ENCODE measurements at places on chromosomes 4 and X.

DNA sequence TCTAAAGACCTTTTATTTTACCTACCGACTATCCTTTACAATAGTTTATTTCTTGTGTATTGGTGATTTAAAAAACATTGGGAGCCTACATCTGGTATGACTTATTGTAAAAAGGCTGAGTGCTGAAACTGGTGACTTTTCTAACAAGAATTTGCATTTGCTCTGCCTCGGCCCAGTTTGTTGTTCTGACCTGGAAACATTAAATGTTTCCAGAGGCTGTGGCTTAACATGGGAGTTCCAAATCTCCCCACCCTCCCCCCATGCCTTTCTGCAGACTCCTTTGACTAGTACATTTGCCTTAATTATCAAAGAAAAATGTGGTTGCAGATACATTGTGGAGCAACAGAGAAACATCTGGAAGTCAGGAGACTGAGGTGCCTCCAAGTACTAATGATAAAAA, 39.8 kb downstream of the SPCS3 start:
- H3K27ac ChIP-seq = no peak overlapping the region
- H3K36me3 ChIP-seq = no peaks in the 10 kb centered on the region
- no peaks in the 10 kb centered on the region for H3K27me3 ChIP-seq
- H3K4me1 ChIP-seq = no peaks in the 10 kb centered on the region

- H3K36me3 ChIP-seq = peaks cover 9% of the 10 kb centered on the region
- H3K4me3 ChIP-seq = peak overlapping the region; percentile 8
- peak overlapping the region; percentile 49 for H3K27ac ChIP-seq
- peaks cover 16% of the 10 kb centered on the region for H3K4me1 ChIP-seq
Measured at GRCh38 chr4:4856071-4857000, 3.1 kb upstream of the MSX1 start.

DNA sequence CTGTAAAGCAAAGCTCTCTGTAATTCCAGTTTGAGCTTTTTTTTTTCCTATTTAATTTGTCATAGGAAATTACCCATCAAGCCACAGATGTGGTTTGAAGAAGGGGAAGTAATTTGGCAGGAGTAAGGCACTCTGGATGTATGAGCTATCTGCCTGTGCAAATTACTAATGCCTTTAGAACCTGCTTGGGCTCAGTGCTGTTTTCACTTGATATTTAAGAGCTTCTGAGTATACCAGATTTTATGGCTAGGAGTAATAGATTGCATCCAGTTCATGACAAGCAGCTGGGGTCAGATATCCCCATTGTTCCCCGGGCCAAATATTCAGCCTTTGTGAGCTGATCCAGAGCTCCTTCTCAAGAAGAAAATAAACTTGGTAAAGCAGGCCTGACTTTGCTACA, 89.1 kb downstream of the DCAF8L2 start:
- H3K36me3 ChIP-seq = no peaks in the 10 kb centered on the region
- H3K4me1 ChIP-seq = no peaks in the 10 kb centered on the region
- H3K4me3 ChIP-seq = no peak overlapping the region
- H3K27me3 ChIP-seq = no peaks in the 10 kb centered on the region
- H3K27ac ChIP-seq = no peak overlapping the region

GRCh38 chr4:54041100-54041499, 23.3 kb downstream of the CHIC2 start:
- peaks cover 10% of the 10 kb centered on the region for H3K4me1 ChIP-seq
- H3K27me3 ChIP-seq = no peaks in the 10 kb centered on the region

DNA sequence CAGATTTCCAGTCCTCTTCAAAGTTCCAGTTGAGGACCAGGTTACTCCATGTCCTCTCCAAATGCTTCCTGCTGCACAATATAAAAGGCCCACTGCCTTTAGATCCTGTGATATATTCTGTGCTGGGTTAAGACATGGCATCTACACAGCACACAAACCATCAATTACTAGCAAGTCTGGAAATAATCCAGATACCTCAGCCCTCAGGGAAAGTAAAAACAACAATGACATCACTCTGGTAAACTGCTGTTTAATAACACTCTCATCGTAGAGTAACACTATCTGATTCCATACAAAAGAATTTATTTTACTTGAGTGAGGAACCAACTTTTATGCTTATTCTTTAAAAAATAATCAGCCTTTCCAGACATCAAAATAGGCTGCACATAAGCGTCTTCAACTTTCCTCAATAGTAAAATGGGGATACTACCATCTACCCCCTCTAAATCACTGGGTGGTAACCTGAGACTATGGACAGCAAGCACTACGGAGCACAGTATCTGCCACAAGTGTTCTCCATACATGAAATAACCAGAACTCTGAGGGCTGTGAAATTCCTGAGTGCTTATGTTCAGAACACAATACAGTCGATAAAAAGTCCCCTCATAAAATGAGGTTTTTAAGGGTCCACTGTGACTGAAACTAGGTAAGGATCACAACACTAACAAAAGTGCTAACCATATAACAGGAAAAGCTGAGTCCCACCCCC, 53.4 kb downstream of the ABCG2 start:
- peaks cover 5% of the 10 kb centered on the region for H3K27me3 ChIP-seq
- H3K4me3 ChIP-seq = no peak overlapping the region
- no peak for DNase-seq
- no peaks in the 10 kb centered on the region for H3K36me3 ChIP-seq
- H3K27ac ChIP-seq = no peak overlapping the region

DNA sequence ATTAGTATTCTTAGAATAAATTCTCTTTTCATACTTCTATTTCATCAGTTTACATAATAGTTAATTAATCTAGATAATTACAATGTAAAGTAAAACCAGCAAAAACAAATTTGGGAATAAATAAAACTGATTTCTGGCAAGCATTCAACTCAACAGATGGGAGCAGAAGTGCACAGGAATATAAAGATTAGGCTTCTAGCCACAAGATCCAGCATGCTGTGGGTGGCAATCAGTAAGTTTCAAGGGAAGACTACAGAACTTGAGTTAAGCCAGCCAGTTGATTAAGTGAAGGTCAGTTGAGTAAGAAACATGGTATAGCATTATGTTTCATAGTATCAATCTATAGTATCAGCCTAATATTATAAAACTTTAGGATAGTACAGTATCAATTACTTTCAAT, 324.2 kb upstream of the AADAT start:
- H3K4me3 ChIP-seq = no peak overlapping the region
- no peaks in the 10 kb centered on the region for H3K4me1 ChIP-seq
- H3K27me3 ChIP-seq = no peaks in the 10 kb centered on the region
- H3K36me3 ChIP-seq = no peaks in the 10 kb centered on the region

- H3K27ac ChIP-seq = peak overlapping the region; percentile 11
- peaks cover 2% of the 10 kb centered on the region for H3K36me3 ChIP-seq
- no peaks in the 10 kb centered on the region for H3K27me3 ChIP-seq
- H3K4me3 ChIP-seq = no peak overlapping the region
Measured at GRCh38 chrX:150429594-150429993, 66.5 kb downstream of the MAMLD1 start.

- H3K4me3 ChIP-seq = peak overlapping the region; percentile 64
- no peak overlapping the region for H3K27ac ChIP-seq
- H3K36me3 ChIP-seq = peaks cover 6% of the 10 kb centered on the region
- H3K27me3 ChIP-seq = no peaks in the 10 kb centered on the region
- DNase-seq = no peak
Measured at GRCh38 chr4:47010347-47010911, 17.0 kb upstream of the GABRA4 start.

DNA sequence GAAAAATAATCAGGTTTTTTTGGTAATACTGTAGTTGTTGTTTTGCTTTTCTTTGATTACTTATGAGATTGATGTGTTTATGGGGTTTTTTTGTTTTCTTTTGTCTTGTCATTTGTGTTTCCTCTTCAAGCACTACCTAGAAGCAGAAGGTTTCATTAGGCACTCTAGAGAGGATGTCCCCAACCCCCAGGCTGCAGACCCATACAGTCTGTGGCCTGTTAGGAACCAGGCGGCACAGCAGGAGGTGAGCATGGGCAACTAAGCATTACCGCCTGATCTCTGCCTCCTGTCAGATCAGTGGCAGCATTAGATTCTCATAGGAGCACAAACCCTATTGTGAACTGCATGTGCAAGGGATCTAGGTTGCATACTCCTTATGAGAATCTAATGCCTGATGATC, 22.9 kb upstream of the NOCT start:
- no peak for DNase-seq
- peaks cover 9% of the 10 kb centered on the region for H3K27me3 ChIP-seq
- H3K4me3 ChIP-seq = no peak overlapping the region
- H3K4me1 ChIP-seq = no peaks in the 10 kb centered on the region

GRCh38 chrX:24428516-24428915, 36.6 kb upstream of the PDK3 start:
- no peak overlapping the region for H3K27ac ChIP-seq
- no peaks in the 10 kb centered on the region for H3K36me3 ChIP-seq
- H3K4me1 ChIP-seq = peaks cover 3% of the 10 kb centered on the region
- no peaks in the 10 kb centered on the region for H3K27me3 ChIP-seq
- DNase-seq = no peak

DNA sequence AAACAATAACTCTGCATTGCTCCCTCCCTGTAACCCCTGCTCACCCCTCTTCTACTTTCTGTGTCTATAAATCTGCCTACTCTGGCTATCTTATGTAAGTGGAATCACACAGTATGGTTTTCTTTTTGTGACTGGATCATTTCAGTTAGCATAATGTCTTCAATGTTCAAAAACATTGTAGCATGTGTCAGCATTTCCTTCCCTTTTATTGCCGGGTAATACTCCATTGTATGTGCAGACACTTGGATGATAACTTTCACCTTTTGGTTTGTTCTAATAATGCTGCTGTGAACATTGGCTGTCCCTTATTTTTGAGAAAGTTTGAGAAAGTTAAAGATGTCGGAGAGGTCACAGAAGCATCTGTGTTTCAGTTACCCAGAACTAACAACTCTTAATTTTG, 60.6 kb upstream of the TLR2 start:
- peaks cover 55% of the 10 kb centered on the region for H3K36me3 ChIP-seq
- no peak for DNase-seq
- no peak overlapping the region for H3K27ac ChIP-seq
- no peaks in the 10 kb centered on the region for H3K27me3 ChIP-seq
- H3K4me1 ChIP-seq = peaks cover 14% of the 10 kb centered on the region
- no peak overlapping the region for H3K4me3 ChIP-seq

GRCh38 chr4:8940792-8941491, 69.3 kb upstream of the HMX1 start:
- H3K36me3 ChIP-seq = no peaks in the 10 kb centered on the region
- no peak overlapping the region for H3K4me3 ChIP-seq
- H3K27ac ChIP-seq = no peak overlapping the region
- DNase-seq = peak; percentile 52
- no peaks in the 10 kb centered on the region for H3K27me3 ChIP-seq

GRCh38 chrX:133850399-133850798, 135.0 kb downstream of the GPC3 start:
- no peaks in the 10 kb centered on the region for H3K4me1 ChIP-seq
- H3K27me3 ChIP-seq = peaks cover 2% of the 10 kb centered on the region

DNA sequence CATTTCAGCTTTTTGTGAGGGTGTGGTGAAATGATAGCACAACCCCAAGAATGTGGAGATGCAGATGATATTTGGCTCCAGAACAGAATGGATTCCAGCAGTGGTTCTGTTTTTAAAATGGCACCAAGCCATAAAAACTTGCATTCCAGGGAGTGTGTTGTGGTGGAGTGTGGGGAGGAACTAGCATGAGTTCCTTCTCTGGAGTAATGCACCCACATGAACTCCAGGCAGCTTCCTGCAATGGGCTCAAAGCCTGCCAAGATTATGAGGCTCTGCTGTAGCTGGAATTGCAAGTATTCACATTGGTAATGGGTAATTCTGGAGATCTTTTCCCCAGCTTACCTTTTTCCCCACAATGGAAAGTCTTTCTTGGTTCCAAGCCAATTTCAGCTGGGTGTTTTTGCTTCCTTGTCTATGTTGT, 161.4 kb downstream of the RAB28 start:
- DNase-seq = no peak
- no peak overlapping the region for H3K27ac ChIP-seq
- H3K27me3 ChIP-seq = no peaks in the 10 kb centered on the region
- H3K4me1 ChIP-seq = no peaks in the 10 kb centered on the region

GRCh38 chr4:172851534-172851933, 317.1 kb upstream of the GALNT7 start:
- H3K4me3 ChIP-seq = no peak overlapping the region
- no peak for DNase-seq
- no peak overlapping the region for H3K27ac ChIP-seq
- H3K36me3 ChIP-seq = no peaks in the 10 kb centered on the region
- H3K4me1 ChIP-seq = no peaks in the 10 kb centered on the region

- H3K27me3 ChIP-seq = no peaks in the 10 kb centered on the region
- H3K36me3 ChIP-seq = peaks cover 1% of the 10 kb centered on the region
- H3K4me3 ChIP-seq = no peak overlapping the region
Measured at GRCh38 chrX:81261576-81261975, 59.7 kb downstream of the SH3BGRL start.

GRCh38 chr4:187547316-187547715, 448.3 kb upstream of the ZFP42 start:
- no peak overlapping the region for H3K4me3 ChIP-seq
- no peaks in the 10 kb centered on the region for H3K36me3 ChIP-seq
- H3K27me3 ChIP-seq = no peaks in the 10 kb centered on the region
- no peak for DNase-seq
- no peaks in the 10 kb centered on the region for H3K4me1 ChIP-seq

DNA sequence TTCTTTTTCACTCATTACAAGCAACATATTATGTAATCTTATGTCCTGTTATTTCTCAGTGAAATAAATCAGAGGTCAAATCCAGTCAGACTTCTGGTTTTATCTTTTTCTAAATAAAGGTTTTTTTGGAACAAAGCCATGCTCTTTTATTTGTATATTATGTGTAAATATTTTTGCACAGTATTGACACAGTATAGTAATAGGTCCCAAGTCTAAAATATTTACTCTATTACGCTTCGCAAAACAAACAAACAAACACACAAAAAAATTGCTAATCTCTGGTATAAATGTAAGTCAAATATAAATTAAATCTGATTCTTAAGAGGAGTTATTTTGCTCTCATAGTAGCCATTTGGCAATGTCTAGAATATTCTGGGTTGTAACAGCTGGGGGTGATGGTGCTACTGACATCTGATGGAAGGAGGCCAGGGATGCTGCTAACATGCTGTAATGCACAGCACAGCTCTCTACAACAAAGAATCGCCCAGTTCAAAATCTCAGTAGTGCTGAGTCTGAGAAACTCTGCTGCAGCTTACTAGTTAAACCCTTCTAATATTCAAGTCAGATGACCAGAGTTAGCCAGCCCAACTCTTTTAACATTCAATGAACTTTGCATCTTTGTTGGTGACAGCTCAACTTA, 602.1 kb downstream of the RAB28 start:
- H3K27ac ChIP-seq = no peak overlapping the region
- no peaks in the 10 kb centered on the region for H3K27me3 ChIP-seq
- H3K4me1 ChIP-seq = no peaks in the 10 kb centered on the region
- no peak overlapping the region for H3K4me3 ChIP-seq
- no peaks in the 10 kb centered on the region for H3K36me3 ChIP-seq

GRCh38 chr4:107862658-107863057, 37.9 kb downstream of the SGMS2 start:
- H3K27me3 ChIP-seq = peaks cover 7% of the 10 kb centered on the region
- DNase-seq = peak; percentile 58
- H3K4me1 ChIP-seq = peaks cover 9% of the 10 kb centered on the region

GRCh38 chrX:70398899-70399298, 24.2 kb upstream of the GDPD2 start:
- no peak for DNase-seq
- H3K4me3 ChIP-seq = no peak overlapping the region
- H3K27me3 ChIP-seq = no peaks in the 10 kb centered on the region
- H3K4me1 ChIP-seq = peaks cover 2% of the 10 kb centered on the region
- H3K36me3 ChIP-seq = peaks cover 17% of the 10 kb centered on the region
